Left ventricle myocardium inferior (tissue), 1 donor: ENCODE measurements at places on chromosomes 11 and 22. TPM values are rescaled to one million over a fixed set of nuclear protein-coding genes. Genes with fewer than 3 reads are reported as not detected.

DNA sequence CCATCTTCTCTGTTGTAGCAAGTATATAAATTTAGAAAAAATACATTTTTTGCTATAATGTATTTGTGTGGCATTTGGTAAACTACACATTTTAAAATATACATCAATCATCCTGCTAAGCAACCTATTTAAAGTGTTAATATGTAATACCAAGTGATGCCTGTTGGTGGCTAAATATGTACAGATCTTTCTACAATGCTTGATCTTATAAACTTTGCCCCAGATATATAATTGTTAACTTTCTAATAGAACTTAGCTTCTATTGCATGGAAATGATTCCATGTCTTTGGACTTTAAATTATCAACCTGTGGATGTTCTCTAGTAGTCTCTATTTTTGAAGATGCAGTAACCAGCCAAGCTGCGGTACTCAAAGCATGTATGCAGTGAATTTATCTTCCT, 1260.4 kb upstream of the RAG2 start:
- no peaks in the 10 kb centered on the region for H3K36me3 ChIP-seq
- H3K27ac ChIP-seq = no peak overlapping the region
- no peaks in the 10 kb centered on the region for H3K4me1 ChIP-seq
- no peak for DNase-seq
- H3K4me3 ChIP-seq = no peak overlapping the region

Gene GNAZ
- total RNA-seq = 2.9 TPM

DNA sequence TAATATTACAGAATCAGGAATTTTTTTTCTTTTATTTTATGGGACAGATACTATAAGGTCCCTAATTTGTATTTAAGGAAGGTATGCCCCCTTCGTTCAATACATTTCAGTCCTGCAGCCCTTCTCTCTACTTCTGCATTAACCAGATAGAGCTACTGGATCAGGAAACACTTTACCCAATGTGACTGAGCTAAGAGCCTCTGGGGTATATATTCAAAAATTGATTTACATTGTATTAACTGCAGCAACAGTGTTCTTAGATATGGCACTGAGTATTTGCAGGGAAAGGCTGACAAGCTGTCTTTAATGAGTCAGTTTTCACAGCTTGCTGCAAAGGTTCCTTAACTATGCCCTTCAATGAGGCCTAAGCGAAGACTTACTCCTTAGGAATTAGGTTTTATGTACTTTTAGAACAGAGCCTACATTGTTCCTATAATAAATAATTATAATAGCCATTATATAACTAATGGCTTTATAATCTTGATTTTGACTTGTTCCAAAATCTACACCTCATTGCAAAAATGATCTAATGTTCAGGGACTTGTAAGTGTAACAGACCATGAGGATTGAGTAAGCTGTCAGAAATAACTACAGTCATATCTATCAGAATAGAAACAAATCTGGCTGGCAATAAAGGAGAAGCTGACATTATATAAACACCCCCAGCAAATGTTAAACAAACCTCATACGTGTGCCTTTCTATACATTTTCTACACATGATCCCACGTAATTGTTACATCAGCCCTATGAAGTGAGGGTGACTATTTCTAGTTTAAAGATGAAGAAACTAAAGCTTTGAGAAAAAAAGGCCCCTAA, 55.0 kb downstream of the DDI1 start:
- peak overlapping the region; percentile 33 for H3K27ac ChIP-seq
- H3K4me1 ChIP-seq = peaks cover 31% of the 10 kb centered on the region
- DNase-seq = no peak
- no peaks in the 10 kb centered on the region for H3K36me3 ChIP-seq

DNA sequence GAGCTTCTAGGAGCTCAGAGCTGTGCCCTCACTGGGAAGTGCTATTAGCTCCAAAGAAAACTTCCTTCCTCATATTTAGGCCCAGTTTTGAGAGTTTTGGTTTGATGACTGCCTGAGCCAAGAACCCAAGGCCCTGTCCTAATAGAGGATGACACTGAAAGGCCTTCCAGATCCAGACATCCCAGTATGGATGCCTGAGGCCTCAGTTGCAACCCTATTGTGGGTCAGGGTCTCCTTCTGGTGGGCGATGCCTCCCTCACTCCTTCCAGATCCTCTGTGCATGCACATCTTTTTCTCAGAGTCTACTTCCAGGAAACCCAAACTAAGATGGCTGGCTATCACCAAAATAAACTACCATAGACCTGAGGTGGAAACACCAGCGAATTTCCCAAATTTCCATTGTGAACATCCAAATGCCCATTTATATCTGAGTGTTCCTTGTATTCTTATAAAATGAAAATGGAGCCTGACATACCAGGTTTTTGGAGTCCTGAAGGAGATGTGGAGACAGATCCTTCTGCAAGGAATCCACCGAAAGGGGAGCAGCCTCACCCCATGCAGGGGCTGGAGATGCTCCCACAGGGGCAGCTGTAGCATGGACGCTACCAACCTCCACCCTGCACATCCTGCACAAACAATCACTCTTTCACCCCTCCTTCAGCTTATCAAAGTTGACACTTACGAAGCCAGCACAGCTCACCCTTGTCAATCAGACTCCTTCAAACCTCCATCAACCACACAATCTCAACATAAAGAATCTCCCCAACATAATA, 61.1 kb downstream of the GGTLC2 start:
- no peak overlapping the region for H3K27ac ChIP-seq
- H3K27me3 ChIP-seq = peaks cover 51% of the 10 kb centered on the region
- no peak overlapping the region for H3K4me3 ChIP-seq
- H3K36me3 ChIP-seq = no peaks in the 10 kb centered on the region
- H3K4me1 ChIP-seq = no peaks in the 10 kb centered on the region

- no peak overlapping the region for H3K27ac ChIP-seq
- no peaks in the 10 kb centered on the region for H3K4me1 ChIP-seq
- H3K27me3 ChIP-seq = peaks cover 52% of the 10 kb centered on the region
- H3K4me3 ChIP-seq = no peak overlapping the region
Observed at GRCh38 chr11:123218451-123218850, 23.4 kb upstream of the CLMP start.

Gene NRXN2
- 0.71 TPM for total RNA-seq

Gene UBASH3B
- 2.6 TPM for total RNA-seq

Gene YPEL1
- total RNA-seq = 8.3 TPM

DNA sequence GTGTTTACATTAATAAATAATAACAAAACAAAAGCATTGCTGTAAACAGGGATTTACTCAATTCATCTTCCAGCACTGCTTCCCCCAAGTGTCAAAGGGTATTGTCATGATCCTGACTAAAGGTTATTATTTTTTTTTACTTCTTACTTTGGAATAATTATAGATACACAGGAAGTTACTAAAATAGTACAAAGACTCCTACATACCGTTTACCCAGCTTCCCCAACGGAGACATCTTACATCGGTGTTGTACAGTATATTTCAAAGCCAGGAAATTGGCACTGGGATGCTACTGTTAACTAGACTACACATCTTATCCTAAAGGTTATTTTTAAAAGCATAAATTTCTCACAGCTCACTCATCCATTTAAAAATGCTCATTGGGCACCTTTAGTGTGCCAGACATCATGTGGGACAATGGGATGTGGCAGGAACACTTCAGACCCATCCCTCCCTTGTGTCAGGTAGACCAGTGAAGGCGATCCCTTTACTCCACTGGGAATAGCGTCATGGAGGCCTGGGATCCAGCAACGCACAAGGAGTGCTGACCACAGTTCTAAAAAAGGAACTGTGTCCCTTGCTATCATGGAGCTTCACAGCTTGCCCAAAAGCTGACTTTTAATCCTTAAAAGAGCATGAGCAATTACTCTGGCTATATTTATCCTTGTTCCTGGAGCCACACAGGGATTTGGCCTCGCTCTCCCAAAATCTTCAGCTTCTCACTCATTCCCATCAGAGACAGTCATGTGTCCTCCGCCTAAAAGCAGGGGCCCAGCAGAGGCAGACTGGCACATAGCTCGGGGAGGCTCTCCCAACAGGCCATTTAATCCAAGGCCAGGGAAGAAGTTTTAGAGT, 3.1 kb upstream of the IRAG1 start:
- H3K27me3 ChIP-seq = no peaks in the 10 kb centered on the region
- no peaks in the 10 kb centered on the region for H3K36me3 ChIP-seq
- no peak overlapping the region for H3K4me3 ChIP-seq
- no peak for DNase-seq
- peaks cover 18% of the 10 kb centered on the region for H3K4me1 ChIP-seq
- H3K27ac ChIP-seq = peak overlapping the region; percentile 65

DNA sequence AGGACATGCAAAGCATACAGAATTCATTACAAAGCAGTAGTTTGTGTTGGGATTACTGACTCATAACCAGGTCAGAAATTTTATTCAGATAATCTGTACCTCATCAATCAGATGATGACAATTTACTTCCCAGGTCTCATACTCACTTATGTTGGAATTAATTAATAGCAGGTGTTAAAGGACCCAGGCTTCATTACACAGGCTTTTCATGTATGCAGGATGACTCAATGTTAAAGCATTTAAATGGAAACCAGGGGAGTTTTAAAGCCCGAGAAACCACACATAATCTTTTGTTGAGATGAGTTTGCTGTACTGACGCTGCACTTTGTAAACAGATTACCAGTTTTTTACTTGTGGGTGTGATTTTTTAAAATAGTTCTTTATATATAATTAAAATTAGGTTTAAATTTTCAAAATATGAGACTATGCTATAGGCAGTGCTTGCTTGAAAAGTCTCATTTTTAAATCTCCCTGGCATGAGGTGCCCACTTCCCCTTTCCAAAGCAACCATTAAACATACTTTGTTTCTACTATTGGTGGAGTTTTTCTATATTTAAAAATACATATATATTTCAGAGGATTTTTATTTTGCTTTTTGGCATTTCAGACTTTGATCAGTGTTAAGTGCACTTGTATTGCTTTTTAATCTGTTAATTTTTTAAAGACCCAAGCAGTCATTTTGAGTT, 41.0 kb downstream of the CEP57 start:
- H3K36me3 ChIP-seq = peaks cover 85% of the 10 kb centered on the region
- H3K4me3 ChIP-seq = no peak overlapping the region
- H3K27me3 ChIP-seq = no peaks in the 10 kb centered on the region
- H3K4me1 ChIP-seq = peaks cover 3% of the 10 kb centered on the region

GRCh38 chr11:19605520-19606371, 106.9 kb upstream of the NAV2 start:
- no peak overlapping the region for H3K4me3 ChIP-seq
- peak overlapping the region; percentile 33 for H3K27ac ChIP-seq
- H3K36me3 ChIP-seq = no peaks in the 10 kb centered on the region
- peaks cover 37% of the 10 kb centered on the region for H3K4me1 ChIP-seq
- DNase-seq = no peak
